ENCODE measurements at places on chromosomes 4 and X. TPM values are rescaled to one million over a fixed set of nuclear protein-coding genes. Genes with fewer than 3 reads are reported as not detected.

RBMXL3 gene
- not detected for polyA plus RNA-seq

UCP1 gene
- not detected for polyA plus RNA-seq

PCYT1B gene
- 1.2 TPM for polyA plus RNA-seq

CCNG2 gene
- polyA plus RNA-seq = 113 TPM

F8A2 gene
- not detected for polyA plus RNA-seq

TEX13B gene
- not detected for polyA plus RNA-seq

DACH2 gene
- polyA plus RNA-seq = 1.6 TPM

GBA3 gene
- 0.54 TPM for polyA plus RNA-seq

FAAH2 gene
- 0.74 TPM for polyA plus RNA-seq

SCRG1 gene
- 1.2 TPM for polyA plus RNA-seq

INTS12 gene
- polyA plus RNA-seq = 28.3 TPM

ANXA5 gene
- polyA plus RNA-seq = 324 TPM

THAP9 gene
- 7.8 TPM for polyA plus RNA-seq

PAGE2B gene
- polyA plus RNA-seq = not detected

GATA1 gene
- 0.72 TPM for polyA plus RNA-seq

CNKSR2 gene
- 1.9 TPM for polyA plus RNA-seq

PDGFC gene
- 27.1 TPM for polyA plus RNA-seq

TSPYL2 gene
- 14.4 TPM for polyA plus RNA-seq

ADGRL3 gene
- 21.0 TPM for polyA plus RNA-seq

ITIH6 gene
- 0.80 TPM for polyA plus RNA-seq

EVC gene
- 17.2 TPM for polyA plus RNA-seq

All from hindlimb muscle (tissue), 1 donor.